Activated T-cell treated with anti-CD3 and anti-CD28 coated beads, Interleukin-2, amount 50 U/mL, for 24 hours (primary cell): ENCODE measurements at places on chromosomes 5 and 9.

- no peak for DNase-seq
Measured at GRCh38 chr9:966870-967269, 9.6 kb upstream of the DMRT3 start.

DNA sequence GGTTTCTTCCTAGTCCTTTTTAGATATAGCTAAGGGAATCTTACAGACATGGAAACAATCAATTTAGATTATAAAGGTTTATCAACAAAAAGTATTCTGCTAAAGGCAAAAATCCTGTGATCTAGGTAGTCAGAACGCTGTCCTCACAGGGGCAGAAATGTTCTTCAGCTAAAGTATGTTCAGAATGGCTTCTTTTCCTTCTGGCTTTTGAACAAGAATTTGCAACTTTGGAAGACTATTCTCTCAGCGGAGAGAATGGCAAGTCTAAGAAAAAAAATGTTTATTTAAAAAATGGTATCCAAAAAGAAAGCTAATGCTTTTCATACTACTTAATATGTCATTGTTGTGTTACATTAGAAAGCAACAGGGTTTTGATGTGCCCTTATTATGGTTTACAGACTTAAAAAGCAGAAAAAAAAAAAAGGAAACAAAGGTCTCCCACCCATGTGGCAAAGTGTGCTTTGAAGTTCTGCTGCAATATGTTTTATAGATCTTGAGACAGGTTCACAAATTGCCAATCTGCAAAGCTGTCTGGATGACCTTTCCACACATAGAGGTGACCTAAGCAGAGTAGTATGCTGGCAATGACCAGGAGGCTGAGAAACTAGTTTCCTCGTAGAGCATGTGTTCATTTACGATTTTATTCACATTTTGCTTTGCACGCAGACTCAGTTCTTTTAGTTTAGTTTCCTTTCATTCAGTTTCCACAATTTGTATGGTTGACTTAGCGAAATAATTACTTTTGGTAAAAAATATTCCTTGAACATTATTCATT lies 45.1 kb upstream of the PJA2 start:
- no peak for DNase-seq

DNA sequence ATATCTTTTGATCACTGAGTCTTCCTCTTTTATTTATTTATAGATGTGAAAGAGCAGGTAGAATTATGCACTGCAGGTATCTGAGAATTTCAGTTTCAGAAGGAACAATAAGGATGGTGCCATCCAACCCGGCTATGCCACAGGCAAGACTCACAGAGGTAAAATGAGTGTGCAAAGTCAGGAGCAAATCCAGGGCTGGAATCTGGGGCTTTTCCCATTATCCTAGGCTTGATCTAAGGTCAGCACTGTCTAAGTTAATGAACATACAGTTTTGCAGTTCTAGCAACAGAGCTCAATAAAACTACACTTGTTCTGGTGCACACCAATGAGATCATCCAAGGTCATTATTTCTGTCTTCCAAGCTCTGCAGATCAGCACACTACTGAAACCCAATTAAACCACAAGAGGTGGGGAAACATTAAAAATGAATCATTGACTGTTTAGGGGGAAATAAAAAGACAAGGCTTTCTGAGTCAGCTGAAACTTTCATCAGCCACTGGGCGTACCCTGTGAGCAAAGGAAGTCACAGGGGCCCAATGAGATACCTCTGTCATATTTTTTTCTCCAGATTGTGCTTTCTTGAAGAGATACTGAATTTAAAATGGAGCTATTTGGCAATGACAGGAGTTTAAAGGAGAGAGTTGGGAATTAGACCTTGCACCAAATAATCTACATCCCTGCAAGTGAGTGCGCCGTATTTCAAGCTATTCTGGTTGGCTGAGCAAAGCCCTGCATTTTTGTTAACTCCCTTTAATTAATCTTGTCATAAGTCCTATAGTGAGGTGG lies 662.2 kb upstream of the ZNF608 start:
- no peak for DNase-seq

DNA sequence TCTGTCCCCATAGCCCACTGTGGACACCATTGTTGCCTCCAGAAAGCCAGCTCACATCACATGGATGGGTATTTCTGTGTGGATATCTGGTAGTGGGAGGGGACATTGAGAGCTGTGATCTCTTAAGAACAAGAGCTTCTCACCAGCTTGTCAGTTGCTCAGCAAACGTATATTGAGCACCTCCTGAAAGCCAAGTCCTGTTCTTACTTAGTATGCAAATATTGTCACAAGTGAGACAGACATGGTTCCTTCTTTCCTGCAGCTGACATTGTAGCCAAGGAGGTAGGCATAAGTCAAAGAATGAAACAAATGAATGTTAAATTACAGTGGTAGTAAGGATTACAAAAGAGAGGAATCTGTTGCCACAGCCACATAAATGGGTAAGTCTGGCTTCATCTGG lies 3.8 kb downstream of the TCOF1 start:
- no peak for DNase-seq

- no peak for DNase-seq
Measured at GRCh38 chr5:103587185-103587748, 24.7 kb upstream of the NUDT12 start.

DNA sequence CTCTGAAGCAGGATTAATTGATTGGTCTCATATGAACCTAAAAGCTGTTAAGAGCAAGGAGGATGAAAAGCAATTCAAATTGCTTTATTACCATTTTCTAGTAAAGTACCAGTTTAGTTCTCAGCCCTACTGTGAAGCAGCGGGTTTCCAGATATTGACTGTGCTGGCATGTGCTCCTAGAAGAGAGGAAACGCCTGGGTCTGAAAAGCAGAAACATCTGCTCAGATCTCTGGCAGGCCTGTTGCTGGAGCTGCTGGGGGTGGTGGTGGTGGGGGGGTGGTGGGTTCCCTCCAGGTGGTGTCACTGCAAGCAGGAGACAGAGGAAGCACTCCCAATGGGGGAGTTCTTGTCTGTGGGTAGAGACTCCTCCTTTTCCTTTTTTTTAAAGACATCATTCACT lies 105.5 kb upstream of the ZNF462 start:
- no peak for DNase-seq
